ENCODE measurements at places on chromosomes 11 and 22.

DNA sequence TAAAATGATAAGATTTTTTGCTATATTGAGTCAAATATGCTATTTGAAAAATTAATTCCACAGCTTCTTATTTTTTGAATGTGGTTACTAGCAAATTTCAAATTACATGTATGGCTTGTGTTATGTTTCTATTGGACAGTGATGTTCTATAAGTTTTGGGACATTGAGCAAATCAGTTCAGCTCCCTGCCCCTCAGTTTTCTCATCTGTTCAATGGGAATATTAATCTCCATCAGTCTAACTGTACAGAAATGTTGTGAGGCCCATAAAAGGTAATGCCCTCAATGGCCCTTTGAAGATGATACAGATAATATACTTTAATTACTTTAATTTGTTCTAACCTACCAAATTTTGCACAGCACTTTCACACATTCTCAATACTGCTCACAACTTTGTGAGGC, 15.2 kb downstream of the WT1 start:
- DNase-seq, result no peak

- DNase-seq, result no peak
Observed at GRCh38 chr11:14932447-14932846, 39.7 kb downstream of the CALCA start.

GRCh38 chr22:27514601-27515523, 286.7 kb downstream of the MN1 start:
- no peak for DNase-seq

DNA sequence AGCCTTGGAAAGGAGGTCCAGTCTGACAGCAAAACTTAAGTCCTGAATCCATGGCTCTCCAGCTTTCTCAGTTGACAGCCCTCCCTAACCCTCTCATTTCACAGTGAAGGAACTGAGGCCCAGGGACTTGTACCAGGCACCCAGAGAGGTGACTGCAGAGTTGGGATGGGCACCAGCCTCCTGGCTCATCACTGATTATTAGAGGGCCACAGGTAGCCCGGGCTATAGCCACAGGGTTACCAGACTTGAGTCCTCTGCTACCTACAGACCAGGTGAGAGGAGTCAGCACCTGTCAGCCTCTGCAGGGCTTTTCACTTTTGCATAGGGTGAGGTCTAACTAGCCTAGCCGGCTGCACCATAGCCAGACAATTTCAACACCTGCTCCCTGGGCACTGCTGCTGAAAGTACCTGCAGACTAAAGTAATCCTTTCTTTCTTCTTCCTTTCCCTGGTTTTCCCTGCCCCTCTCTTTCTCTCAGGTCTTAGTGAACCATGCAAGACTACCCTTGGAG, 37.6 kb downstream of the SYT13 start:
- peak; percentile 60 for DNase-seq

DNA sequence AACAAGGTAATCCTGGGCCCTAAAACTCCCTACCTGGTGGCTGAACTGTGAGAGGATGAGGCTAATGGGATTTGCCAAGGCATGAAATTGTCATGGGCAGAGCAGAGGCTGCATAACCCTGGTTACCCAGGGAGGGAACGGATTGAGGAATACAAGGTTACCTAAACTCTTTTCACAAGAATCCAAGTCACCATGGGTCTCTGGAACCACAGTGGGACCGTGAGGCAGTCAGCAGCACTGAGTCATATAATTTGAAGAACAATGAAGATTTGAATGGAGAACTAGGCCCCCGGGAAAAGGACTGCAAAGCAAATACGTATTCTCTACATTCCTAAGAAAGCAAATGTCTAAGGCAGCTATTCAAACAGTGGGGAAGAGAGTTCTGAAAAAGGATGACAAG, 19.8 kb downstream of the CAT start:
- DNase-seq, result no peak

DNA sequence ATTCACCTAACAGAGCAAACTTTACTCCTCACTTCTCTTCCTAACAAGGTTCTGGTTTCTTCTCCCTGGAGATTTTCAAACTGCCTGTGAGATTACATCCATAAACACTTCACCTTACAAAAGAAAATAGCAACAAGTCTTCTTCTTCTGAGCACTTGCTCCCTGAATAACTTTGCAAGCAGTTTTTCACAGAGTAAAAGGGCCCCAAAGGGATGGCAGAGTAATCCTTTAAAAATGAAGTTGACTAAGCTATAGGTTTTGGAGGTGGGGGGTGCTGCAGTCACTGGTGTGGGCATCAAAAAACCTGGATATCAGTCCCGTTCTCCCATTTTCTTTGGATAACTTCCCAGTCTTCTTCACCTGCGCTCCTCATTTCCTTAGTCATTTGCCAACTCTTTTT, 484.9 kb downstream of the MIAT start:
- DNase-seq, result no peak

DNA sequence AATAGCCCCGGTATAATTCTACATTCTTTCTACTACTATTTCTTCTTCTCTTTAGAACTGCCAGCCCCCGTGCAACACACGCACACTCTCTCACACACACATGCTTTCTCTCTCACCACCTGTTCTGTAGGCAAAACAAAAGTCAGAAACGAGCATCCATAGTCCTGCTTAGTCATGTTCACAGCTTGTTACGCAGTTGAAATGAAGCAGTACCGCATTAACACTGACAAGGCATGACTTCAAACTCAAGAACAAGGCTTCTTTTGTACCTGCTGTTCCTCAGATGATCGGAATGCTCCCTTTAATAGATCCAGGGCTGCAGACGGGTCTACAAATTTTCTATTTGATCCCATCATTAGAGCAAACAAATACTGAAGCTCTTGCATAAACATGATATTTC, 42.2 kb downstream of the USP28 start:
- DNase-seq, result no peak

GRCh38 chr22:31569126-31569525, 72.8 kb downstream of the SFI1 start:
- DNase-seq, result no peak

- DNase-seq, result no peak
Observed at GRCh38 chr11:11454671-11455223, 101.7 kb upstream of the CSNK2A3 start.

- no peak for DNase-seq
Observed at GRCh38 chr11:68677432-68677831, 6.9 kb upstream of the GAL start.

GRCh38 chr11:24949406-24949805, 452.6 kb downstream of the LUZP2 start:
- DNase-seq, result no peak

- DNase-seq, result no peak
Observed at GRCh38 chr22:30492144-30492543, 13.4 kb downstream of the SEC14L4 start.

Data from suprapubic skin (tissue), 4 donors.